Spinal cord (tissue), 10 donors: ENCODE measurements at places on chromosomes 16 and 17. TPM values are rescaled to one million over a fixed set of nuclear protein-coding genes. Genes with fewer than 3 reads are reported as not detected.

GRCh38 chr16:66605979-66606751 lies 1.7 kb downstream of the CMTM3 start:
- no peak for DNase-seq

DNA sequence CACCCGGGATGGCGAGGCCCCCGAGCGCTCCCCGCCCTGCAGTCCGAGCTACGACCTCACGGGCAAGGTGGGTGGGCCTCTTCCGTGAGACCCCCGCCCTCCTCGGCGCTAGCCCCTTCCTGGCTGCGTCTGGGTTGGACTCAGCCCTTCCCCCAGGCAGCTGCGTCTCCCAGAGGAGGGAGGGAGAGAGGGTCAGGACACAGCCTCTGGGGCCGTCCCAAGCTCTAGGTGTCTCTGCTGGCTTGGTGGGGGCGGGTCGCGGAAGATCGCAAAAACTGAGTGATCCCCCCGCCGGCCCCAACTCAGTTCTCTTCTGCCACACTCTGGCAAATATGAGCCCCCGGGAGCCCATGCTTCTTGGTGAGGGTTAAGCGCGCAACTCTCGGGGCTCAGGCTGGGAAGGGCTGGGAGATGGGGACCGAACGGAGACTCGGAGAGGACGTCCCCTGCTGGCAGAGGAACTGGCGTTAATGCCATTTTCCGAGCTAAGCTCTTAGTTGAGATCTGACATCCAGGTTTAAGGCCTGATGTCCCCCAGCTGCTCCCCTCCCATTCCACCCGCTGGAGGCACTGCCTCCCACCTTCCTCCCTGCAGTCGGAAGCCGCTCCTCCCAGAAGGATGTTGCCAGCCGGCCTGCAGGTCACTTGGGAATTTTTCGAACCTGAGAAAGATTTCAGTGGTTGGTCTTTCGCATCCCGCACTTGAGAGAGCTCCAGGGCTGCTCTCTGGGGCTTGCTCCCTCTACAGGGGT lies 419 bp downstream of the RAB37 start:
- no peak for DNase-seq

DNA sequence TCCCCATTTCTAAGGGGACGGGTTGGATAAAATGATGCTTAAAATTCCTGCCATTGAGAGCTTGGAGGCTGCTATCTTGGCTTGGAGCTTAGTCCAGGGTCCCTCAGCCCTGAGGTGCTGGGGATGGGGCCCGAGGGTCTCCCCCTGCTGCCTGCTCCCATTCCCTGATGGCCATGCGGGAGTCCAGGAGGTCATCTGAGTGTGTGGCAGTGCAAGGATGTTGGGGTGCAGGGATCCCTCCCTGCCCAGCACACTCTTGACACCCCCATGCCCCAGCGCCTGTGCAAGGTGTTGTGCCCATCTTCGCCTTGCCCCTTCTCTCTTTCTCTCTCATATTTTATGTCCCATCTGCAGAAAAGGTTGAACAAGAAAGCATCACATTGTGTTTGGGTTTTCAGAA lies 90.4 kb downstream of the IRF8 start:
- no peak for DNase-seq

ZACN gene
- total RNA-seq: not detected

ITGAD gene
- 0.06 TPM for total RNA-seq

DNA sequence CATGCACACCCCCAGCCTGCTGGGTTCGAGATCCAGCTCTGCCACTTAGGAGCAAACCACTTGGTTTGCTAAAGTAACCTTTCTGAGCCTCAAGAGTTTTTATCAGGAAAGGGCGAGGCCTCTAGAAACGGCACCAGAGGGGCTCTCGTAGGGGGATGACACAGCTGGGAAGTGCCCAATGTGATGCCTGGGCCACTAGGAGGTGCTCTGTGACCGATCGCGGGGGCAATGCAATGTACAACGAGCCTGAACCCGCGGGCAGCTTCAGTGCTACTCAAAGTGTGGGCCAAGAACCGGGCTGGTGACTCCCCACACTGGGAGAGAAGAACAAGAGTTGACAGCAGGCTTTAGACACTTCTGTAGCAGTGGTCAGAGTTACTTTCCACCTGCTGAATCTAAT lies 9.4 kb downstream of the C16orf89 start:
- no peak for DNase-seq

ZPBP2 gene
- total RNA-seq: not detected

DNA sequence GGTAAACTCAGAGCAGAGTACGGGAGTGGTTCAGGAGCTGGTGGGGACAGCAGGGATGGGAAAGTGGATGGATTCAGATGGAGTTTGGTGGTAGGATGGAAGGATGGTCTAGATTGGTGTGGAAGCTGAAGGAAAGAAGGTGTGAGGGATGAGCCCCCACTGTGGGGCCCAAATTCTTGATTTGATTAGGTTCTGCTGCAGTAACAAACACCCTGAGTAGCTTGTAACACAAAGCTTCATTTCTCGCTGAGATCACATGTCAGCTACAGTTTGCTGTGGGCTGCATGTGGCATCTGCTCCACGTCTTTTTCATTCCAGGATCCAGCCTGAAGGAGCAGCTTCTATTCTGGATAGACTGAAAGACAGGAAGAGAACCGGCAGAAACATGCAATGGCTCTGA lies 143.8 kb downstream of the IRX3 start:
- no peak for DNase-seq

SPATA32 gene
- 0.20 TPM for total RNA-seq

GRCh38 chr17:50109785-50110184 lies 14.6 kb downstream of the PDK2 start:
- DNase-seq: no peak

- no peak for DNase-seq
Observed at GRCh38 chr17:8392674-8393469, 4.8 kb downstream of the RNF222 start.

- DNase-seq: no peak
Observed at GRCh38 chr17:29711588-29712385, 89.1 kb upstream of the CORO6 start.

CD68 gene
- total RNA-seq: 44.6 TPM

DNA sequence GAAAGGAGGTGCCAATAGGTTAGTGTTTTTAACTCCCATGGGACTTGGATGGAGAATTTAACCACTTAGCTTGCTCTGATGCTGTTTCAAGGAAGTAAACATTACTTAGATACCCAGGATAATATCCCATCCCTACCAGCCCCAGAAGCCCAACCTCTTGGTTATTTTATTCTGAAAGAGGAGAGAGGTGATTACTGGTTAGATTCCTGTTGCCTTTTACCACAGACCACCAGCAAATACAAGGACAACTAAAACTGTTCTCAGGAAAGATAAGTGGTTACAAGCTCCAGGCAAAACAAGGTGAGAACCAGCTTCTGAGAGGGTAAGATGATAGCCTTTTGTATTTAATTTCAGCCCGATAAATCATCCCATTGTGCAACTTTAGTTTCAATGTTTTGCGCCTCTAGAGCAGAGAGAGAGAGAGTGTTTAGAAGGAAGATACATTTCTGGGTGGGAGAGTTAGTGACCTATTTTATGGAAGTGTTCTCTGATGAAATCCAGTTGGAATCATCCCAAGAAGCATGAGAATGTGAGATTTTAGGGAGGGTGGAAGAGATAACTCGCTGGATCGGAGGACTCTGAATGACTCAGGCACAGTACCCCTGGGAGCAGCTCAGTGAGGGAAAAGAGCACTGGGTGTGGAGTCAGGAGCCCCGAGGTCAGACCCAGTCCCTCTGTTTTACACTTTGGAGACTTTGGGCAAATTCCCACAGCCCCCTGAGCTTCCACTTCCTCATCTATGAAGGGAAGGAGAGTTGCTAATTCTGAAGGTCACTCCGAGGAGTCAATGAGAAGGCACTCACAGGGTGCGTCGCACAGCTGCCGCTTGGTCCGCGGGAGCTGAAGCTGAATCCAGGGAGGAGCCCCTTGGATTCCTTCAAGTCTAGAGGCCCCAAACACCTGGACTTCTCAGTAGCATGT lies 12.1 kb downstream of the GLP2R start:
- no peak for DNase-seq

EFCAB5 gene
- total RNA-seq: 2.1 TPM
